ENCODE measurements at places on chromosomes 7 and 10. TPM values are rescaled to one million over a fixed set of nuclear protein-coding genes. Genes with fewer than 3 reads are reported as not detected.

Gene CRYGN
- total RNA-seq, result 0.59 TPM

Gene LARP4B
- 44.5 TPM for total RNA-seq

Gene MBL2
- total RNA-seq, result under 0.01 TPM

Gene GPR15LG
- not detected for total RNA-seq

Gene FLNC
- 93.7 TPM for total RNA-seq

Gene SEC61G
- 203 TPM for total RNA-seq

Gene GGCT
- 24.2 TPM for total RNA-seq

Gene RBP4
- total RNA-seq, result 2.1 TPM

Gene TRUB1
- 28.6 TPM for total RNA-seq

Gene MYH16
- under 0.01 TPM for total RNA-seq

Gene EPDR1
- total RNA-seq, result 99.3 TPM

DNA sequence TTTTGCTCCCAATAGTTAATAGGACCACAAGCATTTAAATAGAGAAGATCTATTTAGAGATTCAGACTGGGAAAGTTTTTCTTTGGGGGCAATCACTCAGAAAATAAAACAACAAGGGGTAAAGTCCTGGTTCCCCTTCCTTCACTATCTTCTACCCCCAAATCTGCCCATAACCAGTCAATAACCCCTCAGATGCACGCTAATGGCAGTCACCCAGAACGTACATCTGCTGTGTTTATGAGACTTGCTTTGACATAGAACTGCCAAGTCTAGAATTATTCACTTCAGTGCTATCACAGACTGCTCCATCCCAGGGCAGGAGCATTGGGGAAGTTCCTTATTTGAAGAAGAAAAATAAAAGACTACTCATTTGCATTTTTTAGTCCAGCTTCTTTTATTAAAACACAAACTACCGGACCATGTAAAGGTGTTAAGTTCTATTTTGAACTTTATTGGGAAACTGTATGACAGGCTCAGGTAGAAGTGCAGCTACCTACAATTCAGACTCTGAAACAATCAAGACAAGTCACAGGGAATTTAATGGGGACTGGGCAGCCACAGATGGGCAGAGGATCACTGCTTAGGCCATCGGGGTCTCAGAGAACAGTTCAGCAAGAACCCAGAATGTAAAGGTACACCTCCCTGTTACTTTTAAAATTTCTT lies 38.4 kb downstream of the ANK3 start:
- H3K36me3 ChIP-seq, result no peaks in the 10 kb centered on the region
- H3K4me3 ChIP-seq, result no peak overlapping the region
- DNase-seq, result no peak
- H3K4me1 ChIP-seq, result peaks cover 27% of the 10 kb centered on the region
- no peak overlapping the region for H3K27ac ChIP-seq

DNA sequence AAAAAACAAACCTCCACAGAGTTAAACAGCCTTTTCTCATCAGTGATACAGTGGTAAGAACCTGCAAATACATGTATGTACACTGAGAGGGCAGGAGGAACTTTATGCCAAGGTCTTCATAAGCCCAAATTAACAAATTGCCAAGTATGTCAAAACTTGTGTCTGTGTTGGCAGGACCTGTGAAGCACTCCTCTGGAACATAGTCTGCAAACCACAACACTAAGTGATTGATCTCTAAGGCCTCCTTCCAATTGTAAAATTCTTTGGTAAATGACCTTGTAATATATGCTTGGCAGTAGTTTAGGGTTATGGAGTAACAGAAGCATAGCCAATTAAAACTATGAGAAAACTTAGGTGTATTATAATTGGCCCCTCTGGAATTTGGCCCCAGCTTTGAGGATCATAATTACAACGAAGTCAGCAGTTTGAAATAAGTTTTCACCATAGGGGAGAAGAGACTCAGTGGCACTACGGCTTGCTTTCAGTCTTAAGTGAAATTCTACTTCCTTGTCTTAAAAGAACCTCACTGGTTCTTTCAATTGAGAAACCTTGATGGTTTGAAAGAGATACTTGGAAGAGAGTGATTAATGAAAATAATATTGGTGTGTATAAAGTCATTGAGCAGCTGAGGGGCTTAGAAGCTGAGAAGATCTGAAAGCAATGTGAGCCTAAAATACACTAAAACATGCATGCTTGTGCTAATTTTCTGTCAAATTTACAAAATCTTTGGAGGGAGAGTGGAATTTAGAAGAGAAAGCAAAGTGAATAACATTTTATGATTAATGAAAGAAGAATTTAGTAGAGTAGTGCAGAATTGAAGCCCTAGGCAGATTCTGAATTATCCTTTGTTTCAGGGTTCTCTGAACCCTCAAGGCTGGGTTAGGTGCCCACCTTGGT lies 57.6 kb downstream of the CNNM2 start:
- H3K27ac ChIP-seq, result no peak overlapping the region
- H3K27me3 ChIP-seq, result no peaks in the 10 kb centered on the region
- no peak for DNase-seq
- H3K4me1 ChIP-seq, result peaks cover 7% of the 10 kb centered on the region

- H3K36me3 ChIP-seq, result peaks cover 1% of the 10 kb centered on the region
- DNase-seq, result no peak
- H3K4me1 ChIP-seq, result no peaks in the 10 kb centered on the region
- H3K27me3 ChIP-seq, result no peaks in the 10 kb centered on the region
- H3K4me3 ChIP-seq, result no peak overlapping the region
These were observed 164.0 kb downstream of the SLC25A13 start for GRCh38 chr7:96157856-96158255.

DNA sequence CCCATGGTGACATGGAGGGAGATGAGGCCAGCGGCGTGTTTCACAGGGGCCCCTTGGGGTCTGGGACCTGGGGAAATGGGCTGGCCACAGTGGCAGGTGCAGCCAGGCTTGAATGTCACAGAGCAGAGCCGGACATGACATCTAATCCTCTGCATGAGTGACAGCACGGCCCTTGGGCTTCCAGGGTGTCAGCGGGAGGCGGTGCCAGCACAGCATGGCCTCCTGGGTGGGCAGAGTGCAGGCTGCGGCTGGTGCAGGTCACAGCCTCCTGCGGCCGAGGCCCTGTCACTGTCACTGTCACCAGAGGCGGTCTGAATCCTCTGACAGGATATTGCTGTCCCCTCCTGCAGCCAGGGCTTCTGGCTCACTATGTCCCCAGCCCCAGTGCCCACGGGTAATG lies 18.2 kb downstream of the BHLHA15 start:
- no peak for DNase-seq
- no peaks in the 10 kb centered on the region for H3K4me1 ChIP-seq
- peaks cover 11% of the 10 kb centered on the region for H3K36me3 ChIP-seq
- no peaks in the 10 kb centered on the region for H3K27me3 ChIP-seq

DNA sequence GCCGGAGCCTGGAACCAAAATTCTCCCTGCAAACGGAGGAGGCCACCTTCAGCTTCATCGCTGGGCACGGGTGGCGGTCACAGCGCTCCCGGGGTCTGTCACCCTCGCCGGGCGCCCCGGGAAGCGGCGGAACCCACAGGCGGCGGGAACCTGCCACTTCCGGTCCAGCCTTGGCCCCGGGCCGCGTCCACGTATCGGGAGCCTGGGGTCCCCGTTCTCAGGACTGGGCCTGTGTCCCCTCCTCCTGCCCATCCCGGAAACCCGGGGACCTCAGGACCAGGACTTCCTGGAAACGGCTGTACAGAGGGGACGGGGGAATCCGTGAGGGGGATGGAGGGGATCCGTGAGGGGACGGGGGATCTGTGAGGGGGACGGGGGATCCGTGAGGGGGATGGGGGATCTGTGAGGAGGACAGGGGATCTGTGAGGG lies 25.4 kb downstream of the PDGFA start:
- peaks cover 6% of the 10 kb centered on the region for H3K27me3 ChIP-seq
- H3K4me3 ChIP-seq, result no peak overlapping the region

DNA sequence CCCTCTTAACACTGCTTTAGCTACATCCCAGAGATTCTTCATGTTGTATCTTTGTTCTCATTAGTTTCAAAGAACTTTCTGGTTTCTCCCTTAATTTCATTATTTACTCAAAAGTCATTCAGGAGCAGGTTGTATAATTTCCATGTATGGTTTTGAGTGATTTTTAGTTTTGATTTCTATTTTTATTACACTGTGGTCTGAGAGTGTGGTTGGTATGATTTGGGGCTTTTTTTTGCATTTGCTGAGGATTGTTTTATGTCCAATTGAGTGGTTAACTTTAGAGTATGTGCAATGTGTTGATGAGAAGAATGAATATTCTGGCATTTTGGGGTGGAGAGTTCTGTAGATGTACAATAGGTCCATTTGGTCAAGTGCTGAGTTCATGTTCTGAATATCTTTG lies 37.9 kb upstream of the CAPZA2 start:
- no peaks in the 10 kb centered on the region for H3K4me1 ChIP-seq
- no peak overlapping the region for H3K27ac ChIP-seq
- H3K36me3 ChIP-seq, result no peaks in the 10 kb centered on the region
- no peak for DNase-seq
- no peaks in the 10 kb centered on the region for H3K27me3 ChIP-seq

GRCh38 chr7:55558962-55559920 lies 13.1 kb downstream of the VOPP1 start:
- H3K4me1 ChIP-seq, result no peaks in the 10 kb centered on the region
- no peaks in the 10 kb centered on the region for H3K27me3 ChIP-seq
- DNase-seq, result peak; percentile 53
- no peak overlapping the region for H3K27ac ChIP-seq
- no peaks in the 10 kb centered on the region for H3K36me3 ChIP-seq
- no peak overlapping the region for H3K4me3 ChIP-seq

DNA sequence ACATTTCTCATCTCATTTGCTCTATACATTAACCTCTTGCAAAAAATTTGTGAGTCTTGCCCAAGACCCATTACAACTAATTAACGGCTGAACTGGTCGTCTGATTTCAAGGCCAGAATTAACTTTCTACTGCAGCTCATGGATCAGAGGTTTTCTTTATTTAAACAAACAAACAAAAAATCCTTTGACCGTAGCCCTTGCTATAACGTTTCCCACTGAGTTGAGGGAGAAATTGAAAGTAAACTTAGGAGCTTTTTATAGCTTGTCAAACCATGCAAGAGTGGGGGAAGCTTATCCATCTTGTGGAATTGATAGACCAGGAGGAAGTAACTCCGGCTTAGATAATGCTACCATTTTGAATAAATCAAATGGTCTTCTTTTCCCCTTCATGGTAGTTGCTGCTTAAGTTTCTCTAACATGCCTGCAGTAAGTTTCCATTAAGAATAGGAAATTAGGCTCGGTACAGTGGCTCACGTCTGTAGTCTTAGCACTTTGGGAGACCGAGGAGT lies 3.3 kb downstream of the SRGN start:
- peak overlapping the region; percentile 98 for H3K27ac ChIP-seq
- peak overlapping the region; percentile 77 for H3K4me3 ChIP-seq
- no peaks in the 10 kb centered on the region for H3K27me3 ChIP-seq
- peaks cover 9% of the 10 kb centered on the region for H3K36me3 ChIP-seq

DNA sequence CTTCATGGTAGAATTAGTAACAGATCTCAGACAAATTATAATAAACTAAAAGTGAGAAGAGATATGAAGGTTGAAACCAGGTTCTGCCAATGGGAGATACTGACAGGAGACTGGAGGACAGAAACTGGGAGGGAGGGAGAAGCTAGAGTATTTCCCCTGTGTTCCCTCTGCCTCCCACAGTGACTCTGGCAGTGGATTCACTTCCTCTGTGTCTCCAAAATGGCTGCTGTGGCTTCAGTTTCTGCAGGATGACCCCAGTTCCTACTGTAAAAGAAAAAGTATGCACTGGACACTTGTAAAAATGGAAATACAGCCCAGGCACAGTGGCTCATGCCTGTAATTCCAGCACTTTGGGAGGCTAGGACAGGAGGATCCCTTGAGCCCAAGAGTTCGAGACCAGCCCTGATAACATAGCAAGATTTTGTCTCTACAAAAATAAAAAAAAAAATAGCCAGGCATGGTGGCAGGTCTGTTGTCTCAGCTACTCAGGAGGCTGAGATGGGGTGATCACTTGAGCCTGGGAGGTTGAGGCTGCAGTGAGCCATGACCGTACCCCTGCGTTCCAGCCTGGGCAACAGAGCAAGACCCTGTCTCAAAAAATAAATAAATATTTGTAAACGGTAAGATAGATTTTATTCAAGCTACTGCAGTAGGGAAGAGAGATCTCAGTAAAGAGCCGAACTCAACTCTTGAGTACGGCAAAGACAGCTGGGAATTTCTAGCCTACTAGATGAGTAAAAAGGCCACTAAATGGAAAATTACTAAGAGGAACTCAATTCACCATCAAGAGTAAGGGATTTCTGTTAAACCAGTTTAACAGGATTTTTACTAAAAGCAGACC lies 156.6 kb upstream of the TRIM24 start:
- H3K36me3 ChIP-seq, result no peaks in the 10 kb centered on the region
- H3K4me1 ChIP-seq, result no peaks in the 10 kb centered on the region
- no peak for DNase-seq
- no peak overlapping the region for H3K27ac ChIP-seq
- no peak overlapping the region for H3K4me3 ChIP-seq

DNA sequence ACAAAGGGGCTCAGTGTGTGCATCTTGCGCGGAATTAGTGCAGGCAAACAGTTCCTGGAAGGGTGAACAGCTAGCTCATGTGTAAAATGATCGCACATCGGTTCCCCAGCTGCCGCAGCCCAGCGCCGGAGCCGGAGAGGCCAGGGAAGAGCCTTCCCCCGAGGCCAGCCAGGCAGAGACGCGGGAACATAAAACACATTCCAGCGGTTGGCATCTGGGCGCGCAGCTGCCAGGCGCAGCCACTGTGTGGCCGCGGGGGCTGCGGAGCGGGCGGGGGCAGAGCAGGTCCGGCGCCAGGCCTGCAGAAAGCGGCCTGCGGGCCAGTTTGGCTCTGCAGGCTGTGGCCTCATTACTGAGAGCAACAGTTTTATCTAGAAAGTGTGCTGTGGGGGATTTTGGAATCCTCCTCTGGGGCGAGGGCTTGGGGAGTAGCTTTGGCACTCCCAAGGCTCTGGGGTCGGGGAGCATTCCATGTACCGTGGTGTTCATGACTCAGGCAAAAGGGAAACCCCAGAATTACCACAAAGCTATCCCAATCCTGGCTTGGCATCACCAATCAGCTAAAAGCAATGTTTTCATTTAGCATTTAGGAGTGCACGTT lies 74.3 kb downstream of the SAMD9 start:
- peak overlapping the region; percentile 94 for H3K27ac ChIP-seq
- DNase-seq, result peak; percentile 96
- peak overlapping the region; percentile 69 for H3K4me3 ChIP-seq
- no peaks in the 10 kb centered on the region for H3K36me3 ChIP-seq

- DNase-seq, result no peak
- H3K36me3 ChIP-seq, result peaks cover 3% of the 10 kb centered on the region
- peak overlapping the region; percentile 88 for H3K27ac ChIP-seq
- H3K4me1 ChIP-seq, result peaks cover 51% of the 10 kb centered on the region
- H3K4me3 ChIP-seq, result peak overlapping the region; percentile 96
These were observed 621 bp upstream of the CAV1 start for GRCh38 chr7:116524221-116524608.

GRCh38 chr7:57774300-57774699 lies 324.3 kb downstream of the ZNF716 start:
- no peaks in the 10 kb centered on the region for H3K4me1 ChIP-seq
- no peak overlapping the region for H3K4me3 ChIP-seq
- H3K36me3 ChIP-seq, result no peaks in the 10 kb centered on the region
- no peak for DNase-seq
- H3K27ac ChIP-seq, result no peak overlapping the region

GRCh38 chr10:77960829-77961329 lies 34.3 kb upstream of the DLG5 start:
- H3K4me3 ChIP-seq, result no peak overlapping the region
- H3K27ac ChIP-seq, result no peak overlapping the region
- no peak for DNase-seq
- H3K4me1 ChIP-seq, result peaks cover 11% of the 10 kb centered on the region

GRCh38 chr7:22549051-22549450 lies 49.1 kb upstream of the STEAP1B start:
- H3K4me3 ChIP-seq, result peak overlapping the region; percentile 73
- peaks cover 44% of the 10 kb centered on the region for H3K27me3 ChIP-seq
- no peak overlapping the region for H3K27ac ChIP-seq
- no peaks in the 10 kb centered on the region for H3K36me3 ChIP-seq

- peaks cover 9% of the 10 kb centered on the region for H3K27me3 ChIP-seq
- H3K36me3 ChIP-seq, result no peaks in the 10 kb centered on the region
- no peak for DNase-seq
- no peaks in the 10 kb centered on the region for H3K4me1 ChIP-seq
- H3K27ac ChIP-seq, result no peak overlapping the region
These were observed 17.8 kb downstream of the PRSS2 start for GRCh38 chr7:142788303-142789289.
